Activated naive CD8-positive, alpha-beta T cell treated with anti-CD3 and anti-CD28 coated beads for 36 hours (primary cell): ENCODE measurements at places on chromosomes 16 and 17. TPM values are rescaled to one million over a fixed set of nuclear protein-coding genes. Genes with fewer than 3 reads are reported as not detected.

PDILT gene
- not detected for total RNA-seq

DNA sequence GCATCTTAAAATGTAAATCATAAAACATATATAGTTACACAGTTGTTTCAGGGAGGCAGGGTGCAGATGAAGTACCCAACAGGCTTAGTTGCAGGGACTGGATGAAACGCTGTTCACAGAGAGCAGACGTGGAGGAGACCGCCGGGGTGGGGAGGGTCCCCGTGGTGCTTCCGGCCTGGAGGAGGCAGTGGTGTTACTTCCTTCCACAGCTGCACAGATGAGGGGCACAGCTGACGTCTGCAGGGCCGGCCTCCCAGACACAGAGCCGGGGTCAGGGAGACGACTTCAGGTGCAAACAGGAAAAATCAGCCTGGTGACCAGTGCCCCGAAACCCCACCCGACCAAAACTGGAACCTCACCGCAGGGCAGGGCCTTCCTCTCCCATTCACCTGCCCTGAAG lies 17.1 kb downstream of the SPIRE2 start:
- peak; percentile 40 for DNase-seq

DNA sequence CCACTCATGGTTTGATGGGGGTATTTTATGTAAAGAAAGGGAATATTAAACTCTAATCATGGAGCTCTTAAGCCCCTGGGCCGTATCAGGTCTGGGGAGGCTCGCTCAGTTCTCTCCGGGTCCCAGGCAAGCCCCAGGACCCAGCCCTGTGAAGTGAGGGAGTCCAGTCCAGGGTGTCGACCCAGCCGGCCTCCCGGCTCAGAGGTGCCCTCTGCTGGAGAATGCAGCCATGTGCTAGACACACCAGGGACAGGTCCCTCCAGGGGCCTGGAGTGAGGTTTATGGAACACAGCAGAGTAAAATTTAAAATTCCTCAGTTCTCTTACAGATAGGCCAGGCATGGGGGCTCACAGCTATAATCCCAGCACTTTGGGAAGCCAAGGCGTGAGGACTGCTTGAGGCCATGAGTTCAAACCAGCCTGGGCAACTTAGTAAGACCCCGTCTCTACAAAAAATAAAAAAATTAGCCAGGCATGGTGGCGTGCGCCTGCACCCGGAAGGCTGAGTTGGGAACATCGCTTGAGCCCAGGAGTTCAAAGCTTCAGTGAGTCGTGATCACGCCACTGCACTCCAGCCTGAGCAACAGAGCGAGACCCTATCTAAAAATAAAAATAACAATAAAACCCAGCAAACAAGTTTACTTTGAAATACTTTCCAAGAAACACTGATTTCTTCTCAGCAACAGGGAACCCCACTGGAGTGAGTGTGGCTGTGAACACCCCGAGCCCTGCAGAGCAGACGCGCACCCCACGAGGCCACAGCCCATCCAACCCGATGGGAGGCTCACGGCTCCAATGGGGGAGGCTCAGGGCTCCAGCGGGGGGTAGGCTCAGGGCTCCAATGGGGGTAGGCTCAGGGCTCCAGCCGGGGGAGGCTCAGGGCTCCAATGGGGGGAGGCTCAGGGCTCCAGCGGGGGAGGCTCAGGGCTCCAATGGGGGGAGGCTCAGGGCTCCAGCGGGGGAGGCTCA lies 72.2 kb downstream of the ZNF778 start:
- peak; percentile 72 for DNase-seq

DNA sequence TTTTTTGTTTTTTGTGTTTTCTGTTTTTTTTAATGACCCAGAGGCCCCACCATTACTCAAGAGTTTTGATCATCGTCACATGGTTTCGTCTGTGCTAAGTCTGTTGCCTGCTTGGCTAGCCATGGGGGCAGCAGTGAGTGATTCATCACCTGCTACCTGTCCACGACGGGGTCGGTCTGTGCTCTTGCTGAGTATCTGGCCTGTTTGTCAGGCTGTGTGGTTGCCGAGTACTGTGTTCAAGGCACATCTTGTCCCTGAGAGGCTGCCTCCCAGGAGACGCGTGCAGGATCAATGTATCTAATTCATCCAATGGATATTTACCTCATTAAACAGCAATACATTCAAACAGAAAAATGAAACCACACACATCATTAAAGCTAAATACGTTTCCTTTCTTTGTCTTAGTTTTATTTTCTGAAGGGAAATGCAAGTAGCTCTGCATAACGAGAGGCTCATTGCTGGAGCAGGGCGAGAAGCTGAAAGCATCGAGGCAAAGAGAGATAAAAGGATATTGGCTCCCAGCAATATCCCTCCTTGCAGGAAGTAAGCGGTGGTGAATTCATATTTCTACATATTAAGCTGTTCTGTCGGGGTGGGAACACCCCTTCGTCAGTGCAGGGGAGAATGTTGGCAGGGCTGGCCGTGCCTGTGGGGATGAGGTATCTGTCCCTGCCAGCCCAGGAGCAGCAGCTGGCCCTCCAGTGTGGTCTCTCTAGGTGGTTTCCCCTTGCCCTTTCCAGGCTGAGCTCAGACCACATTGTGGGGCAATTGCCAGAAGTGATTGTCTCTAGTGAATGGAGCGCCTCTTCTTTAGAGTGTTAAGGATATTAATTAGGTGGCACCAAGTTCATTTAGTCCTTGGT lies 166.2 kb upstream of the ASIC2 start:
- DNase-seq: no peak

DNA sequence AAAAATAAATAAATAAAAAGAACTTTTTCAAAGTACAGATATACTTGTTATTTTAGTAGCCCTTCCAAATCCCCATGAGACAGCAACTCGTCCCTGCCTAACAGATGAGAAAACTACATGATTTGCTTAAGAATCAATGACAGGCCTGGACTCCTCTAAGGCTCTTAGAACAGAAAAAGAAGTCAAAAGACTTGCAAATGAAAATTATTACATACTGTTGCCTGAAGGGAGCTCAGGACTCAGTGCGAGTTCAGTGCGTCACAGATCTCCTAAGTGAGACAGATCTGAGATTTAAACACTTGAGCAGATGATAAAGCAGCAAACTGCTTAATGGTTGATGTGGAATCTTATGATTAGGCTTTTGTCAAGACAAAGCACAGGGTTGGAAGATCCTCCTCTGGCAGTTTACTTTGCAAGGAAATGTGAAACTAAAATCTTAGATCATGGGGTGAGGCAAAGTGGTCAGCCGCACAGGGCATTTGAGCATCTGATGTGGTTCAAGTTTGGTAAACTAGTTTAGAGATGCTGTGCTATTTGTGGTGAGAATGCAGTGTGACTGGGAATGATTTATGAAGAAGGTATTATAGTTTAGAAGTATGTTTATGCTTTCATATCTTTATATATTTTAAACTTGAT lies 138.1 kb downstream of the TRIM37 start:
- no peak for DNase-seq

DNA sequence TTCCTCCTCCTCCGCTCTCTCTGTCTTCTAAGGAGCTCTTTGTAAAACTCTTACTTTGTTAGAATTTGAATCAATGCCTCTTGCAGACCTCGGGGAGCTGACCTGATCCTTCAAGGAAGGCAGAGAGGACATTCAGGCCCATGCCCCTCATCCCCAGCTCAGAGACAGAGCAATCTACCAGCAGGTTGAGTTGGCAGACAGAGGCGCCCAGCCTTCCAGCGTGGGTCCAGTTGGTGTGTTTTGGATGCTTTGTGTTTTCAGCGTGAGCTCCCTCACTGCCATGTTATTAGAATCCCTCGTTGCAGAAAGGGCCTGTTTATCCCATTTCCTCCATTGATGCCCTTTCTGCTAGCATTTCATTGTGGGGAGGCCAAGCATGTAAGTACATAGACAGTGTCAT lies 167.1 kb downstream of the CMIP start:
- no peak for DNase-seq

MPP3 gene
- 1.1 TPM for total RNA-seq

GRCh38 chr17:54277868-54278267 lies 455.1 kb downstream of the KIF2B start:
- no peak for DNase-seq

LPO gene
- total RNA-seq: not detected

DNA sequence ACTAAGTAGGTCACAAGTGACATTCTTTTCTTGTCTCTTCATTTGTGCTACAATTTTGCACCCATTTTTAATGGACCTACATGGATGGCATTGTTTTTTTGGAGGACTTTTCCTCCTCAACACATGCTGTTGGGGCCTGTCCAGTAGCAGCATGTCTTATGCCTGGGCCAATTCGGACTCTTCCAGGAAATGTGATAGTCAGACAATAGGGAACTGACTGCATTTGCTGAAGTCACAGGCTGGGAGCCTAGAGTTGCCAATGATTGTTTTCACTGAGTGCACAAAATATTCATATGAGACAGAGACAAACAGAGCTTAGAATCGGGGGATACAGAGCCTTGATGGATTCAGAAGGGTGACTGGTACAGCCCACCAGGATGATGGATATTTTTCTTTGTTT lies 867.3 kb upstream of the GOT2 start:
- no peak for DNase-seq

DNA sequence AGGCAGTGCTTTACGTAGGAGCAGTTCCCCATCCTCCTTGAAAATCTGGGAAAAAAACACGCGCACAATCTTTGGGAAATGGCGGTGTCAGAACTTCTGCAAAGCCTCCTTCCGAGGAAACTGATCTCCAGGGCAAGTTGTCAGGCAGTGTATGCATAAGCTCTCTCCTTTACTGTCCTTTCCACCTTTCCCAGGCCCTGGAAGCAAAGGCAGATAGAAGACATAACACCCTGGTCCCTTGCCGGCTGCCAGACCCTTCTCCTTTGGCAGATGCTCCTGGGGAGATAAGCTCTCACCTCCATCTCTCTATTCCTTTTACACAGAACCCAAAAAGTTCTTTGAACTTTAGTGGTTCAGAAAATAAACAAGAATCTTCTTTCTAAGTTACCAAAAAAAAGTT lies 12.4 kb downstream of the TOB1 start:
- no peak for DNase-seq

DNA sequence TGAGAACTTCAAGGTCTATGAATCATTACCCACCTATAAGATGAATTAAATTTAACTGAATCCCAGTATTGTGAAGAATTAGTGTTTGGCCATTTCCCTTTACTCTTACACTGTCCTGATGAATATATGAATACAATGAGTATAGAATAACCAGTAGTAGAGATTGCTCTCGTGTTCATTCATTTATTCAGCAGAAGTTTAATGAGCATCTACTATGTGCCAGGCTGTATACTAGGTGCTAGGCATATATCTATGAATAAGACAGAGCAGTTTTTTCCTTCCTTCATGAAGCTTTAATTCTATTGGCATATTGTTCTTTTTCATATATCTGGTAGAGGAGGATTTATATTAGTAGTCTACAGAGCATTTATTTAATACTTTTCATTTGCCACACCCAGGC lies 6.0 kb downstream of the GOSR1 start:
- no peak for DNase-seq

DNA sequence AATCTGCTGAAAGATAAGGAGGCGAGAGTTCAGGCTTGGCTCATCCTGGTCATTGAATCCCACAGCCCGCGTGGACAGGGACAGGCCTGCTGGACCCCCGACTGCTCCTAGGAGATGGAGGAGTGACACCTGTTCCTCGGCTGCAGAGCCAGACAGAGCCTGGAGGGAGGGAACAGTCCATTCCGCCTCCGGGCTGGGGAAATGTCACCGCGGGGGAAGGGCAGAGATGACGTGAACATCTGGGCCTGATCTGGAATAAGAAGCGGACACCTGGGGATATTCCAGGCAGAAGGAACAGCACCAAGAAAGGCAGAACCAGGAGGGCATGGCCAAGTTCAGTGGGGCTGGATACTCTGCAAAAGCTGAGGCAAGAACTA lies 1.5 kb downstream of the ZNF747 start:
- DNase-seq: no peak

RUNDC3A gene
- total RNA-seq: 0.16 TPM

GRCh38 chr17:82458885-82459424 lies 414 bp downstream of the NARF start:
- DNase-seq: no peak

DNA sequence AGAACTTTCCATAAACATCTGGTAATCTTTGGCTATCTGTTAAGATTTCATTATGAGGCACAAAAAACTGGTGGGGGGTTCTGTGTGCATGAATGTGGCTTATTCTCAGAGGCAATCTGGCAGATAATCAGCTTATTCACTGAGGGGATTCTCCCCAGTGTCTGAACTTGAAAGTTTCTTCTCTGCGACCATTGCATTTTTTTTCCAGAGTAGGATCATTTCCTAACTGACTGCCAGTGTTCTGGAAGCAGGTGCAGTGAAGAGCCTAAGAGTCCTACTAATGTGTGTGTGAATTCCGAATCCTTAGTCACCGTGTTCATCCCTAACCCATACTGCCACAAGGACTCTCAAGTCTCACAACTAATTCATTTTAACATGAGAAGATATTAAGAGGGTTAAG lies 64.9 kb upstream of the LRRC37A3 start:
- no peak for DNase-seq

GRCh38 chr17:78046923-78047322 lies 81.6 kb downstream of the TMC6 start:
- DNase-seq: no peak

DNA sequence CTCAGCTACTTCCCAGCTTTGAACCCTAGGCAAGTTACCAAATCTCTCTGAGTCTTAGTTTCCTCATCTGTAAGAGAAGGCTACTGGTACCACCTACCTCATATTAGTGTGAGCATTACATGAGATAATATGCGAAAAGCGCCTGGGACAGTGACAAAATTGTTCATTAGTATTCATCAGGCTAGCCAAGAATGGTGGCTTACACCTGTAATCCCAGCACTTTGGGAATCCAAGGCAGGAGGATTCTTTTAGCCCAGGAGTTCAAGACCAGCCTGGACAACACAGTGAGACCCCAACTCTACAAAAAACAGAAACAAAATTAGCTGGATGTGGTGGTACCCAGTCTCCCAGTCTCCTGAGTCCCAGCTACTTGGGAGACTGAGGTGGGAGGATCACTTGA lies 3.3 kb downstream of the PLCD3 start:
- DNase-seq: no peak

DNA sequence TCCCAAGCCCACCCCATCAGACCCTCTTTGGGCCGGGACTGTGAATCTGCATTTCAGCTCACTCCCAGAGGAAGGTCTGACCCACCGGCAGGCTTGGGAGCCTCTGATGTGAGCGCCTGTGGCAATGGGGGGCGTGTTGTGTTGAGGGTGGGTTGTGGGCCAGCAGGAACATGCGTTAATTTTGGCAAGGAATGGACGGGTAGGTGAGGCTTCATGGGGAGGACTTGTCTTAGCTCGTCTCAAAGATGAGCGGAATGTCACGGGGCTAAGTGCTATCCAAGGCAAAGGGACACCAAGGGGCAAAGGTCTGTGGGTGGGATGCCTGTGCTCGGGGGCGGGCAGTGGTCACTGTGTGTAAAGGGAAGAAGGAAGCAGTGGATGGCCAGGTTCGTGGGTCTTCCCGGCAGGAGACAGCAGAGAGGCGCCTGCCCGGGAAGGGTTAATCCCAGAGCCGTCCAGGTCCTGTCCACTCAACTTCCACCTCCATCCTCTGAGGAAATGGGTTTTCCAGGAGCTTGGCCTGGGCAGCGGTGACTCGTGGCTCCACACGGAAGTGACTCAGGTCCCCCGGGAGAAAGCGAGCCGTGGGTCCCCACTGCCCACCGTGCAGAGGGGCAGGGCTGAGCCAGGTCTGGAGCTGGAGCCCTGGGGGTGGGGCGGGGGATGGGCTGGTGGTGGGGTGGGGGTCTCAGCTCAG lies 17.4 kb downstream of the ADGRG1 start:
- no peak for DNase-seq

- no peak for DNase-seq
Observed at GRCh38 chr17:55332296-55333041, 67.7 kb downstream of the HLF start.
